ENCODE measurements at places on chromosomes 4 and X.

- DNase-seq = no peak
Measured at GRCh38 chr4:149056615-149057014, 614.4 kb upstream of the NR3C2 start.

DNA sequence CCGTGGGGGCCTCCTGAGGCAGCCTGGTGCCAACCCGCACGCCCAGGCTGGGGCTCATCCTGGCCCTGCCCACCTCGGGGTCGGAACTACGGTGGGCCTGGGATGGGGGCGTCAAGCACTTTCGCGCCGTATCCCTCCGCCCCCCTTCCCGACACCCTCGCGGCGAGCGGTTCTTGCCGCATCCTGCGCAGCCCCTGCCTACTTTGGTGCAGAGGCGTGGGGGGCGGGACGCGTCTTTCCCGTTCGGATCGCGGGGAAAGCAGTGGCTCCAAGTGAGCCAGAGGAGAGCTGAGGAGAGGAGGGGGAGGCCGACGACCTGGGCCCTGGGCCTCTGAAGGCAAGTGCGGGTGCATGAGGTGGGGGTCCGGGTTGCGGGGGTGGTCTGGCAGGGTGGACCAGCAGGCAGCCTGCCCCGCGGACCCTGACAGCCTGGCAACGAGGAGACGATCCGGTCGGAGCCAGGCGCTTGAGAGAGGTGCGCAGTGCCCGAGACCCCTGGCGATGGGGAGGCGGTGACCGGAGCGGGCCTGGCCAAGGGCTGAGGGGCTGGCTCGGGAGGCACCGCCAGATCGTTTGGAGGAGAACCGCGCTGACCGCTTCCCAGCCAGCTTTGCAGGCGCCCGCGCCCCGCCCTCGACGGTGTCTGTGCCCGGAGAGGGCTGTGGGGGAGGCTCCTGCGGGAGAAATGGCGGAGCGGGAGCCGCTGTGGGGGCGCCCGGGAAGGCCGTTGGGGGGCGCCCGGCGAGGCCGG, at the start of gene GPRASP2:
GPRASP2 (plus strand) TSS at position 233 of the 751 bp plus-strand sequence. CDS start 2,422 bp downstream, outside the sequence.
- no peak for DNase-seq

DNA sequence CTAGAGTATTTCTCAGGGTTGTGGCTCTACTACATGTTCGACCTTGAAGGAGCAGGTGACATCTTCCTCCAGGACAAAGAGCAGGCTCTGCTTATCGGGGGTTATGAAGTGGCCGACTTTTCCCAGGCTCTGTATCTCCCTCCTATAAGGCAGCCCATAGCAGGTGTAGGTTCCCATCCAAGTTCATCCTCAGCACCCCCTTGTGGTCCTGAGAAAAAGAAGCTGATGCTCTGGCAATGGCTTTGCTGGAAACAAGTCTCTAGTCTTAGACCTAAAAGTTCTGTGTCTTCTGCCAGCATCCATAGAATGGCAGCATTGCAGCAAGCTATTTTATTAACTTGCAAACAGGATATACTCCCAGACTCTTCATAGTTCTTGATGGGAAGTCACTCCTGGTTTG, 836.6 kb upstream of the PRKX start:
- no peak for DNase-seq

DNA sequence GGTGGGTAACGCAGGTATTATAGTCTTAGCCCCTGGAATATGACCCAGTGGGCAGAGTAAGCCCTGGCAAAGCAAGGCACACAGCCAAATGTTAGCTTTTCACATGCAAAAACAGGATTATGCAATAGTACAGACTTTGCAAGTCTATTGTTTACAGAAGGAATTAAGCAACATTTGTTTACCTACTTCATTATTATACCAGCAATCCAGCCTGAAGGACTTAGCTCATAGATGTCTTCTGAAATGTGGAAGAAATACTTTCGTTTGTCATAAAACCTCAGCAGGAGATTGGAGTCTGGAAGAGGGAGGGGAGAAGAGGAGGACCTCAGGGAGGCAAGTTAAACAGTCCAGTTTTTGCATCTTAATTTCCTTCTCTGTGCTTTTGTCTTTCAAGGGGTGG, 226.7 kb upstream of the CENPE start:
- DNase-seq = no peak

DNA sequence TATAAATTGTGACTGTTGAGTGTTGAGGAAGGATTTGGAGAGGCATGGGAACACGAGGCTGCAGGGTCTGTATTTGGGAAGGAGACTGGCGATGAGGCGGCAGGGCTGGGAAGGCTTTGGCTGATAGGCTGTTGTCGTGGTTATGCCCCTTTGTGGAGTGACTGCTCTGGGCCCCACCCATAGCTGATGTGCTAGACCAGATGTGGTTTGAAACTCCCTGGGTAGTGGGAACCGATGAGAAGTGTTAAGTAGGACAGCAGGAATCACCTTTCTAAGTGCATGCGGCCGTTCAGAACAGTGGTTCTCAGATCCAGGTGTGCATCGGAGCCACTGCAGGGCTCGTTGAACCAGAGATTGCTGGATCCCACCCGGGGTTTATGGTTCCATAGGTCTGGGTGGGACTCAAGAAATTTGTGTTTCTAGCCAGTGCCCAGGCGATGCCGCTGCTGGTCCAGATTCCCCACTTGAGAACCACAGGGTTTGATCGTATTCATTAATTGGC, 42.3 kb downstream of the TBC1D14 start:
- DNase-seq = no peak

- no peak for DNase-seq
Measured at GRCh38 chrX:39283239-39283638, 482.0 kb downstream of the MID1IP1 start.

DNA sequence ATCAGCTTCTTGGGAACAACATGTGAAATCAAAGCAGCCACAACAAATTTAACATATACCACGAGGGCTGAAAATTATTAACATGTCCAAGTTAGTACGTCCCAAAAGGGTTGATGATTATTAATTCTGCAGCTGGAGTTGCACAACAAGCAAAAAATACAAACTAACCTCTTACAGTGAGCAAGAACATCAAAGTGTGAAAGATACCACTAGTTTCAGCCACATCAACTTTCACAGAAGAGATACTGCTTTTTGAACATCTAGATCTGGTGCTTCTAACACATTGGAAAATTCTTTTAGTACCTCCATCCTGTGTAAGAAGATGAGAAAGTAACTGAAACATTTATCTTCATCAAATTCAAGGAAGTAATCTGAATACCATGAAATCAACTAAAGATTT, 334.1 kb downstream of the PCDH7 start:
- no peak for DNase-seq

DNA sequence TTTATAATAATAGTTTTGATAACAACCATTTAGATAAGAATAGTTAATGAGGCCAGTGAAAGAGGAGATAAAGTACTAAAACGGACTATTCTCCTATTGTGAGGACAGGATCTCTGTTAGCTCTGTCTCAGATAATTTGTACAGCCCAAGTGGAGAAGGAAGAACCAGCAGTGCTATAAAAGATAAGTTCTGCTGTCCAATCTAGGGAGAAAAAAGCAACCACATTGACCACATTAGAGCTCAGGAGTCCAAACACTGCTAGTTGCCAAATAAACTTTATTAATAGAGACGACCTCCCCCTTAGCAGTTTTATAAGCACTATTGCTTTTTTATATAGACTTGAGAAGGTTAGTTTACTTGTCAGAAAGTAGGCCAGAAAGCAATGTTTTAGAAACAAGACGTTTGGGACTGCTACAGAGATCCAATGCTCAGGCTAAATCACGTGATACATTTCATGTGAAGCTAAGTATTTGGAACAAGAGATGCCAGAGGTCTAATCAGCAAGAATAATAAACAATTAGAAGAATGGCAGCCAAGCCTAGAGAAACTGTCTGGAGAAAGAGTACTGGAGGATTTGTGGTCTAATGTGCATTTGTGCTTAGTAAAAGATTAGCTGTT, 15.9 kb downstream of the IL15 start:
- no peak for DNase-seq

GRCh38 chr4:56626420-56626819, 54.7 kb downstream of the HOPX start:
- no peak for DNase-seq

- DNase-seq = no peak
Measured at GRCh38 chr4:1602655-1603412, 81.3 kb downstream of the FAM53A start.

DNA sequence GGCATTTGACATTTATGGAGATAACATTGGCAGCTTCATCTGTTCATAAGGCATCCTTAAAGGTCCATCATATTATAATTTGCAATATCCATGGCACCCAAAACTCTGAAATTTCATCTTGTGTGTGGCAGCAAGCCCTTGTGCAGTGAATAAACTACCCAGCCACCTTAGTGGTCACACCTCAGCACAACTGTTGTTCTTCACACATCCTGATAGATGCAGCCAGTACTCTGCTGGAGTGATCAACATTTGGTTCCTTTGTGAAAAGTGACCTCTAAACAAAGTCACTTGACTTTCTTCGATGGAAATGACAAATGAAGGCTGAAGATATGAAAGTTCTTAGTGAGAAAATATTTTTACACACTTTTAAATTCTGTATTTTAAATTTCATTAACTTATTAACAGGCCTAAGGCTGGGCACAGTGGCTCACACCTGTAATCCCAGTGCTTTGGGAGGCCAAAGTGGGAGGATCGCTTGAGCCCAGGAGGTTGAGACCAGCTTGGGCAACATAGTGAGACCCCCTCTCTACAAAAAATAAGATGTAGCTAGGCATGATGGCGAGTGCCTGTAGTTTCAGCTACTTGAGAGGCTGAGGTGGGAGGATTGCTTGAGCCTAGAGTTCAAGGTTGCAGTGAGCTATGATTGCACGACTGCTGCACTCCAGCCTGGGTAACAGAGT, 161.4 kb downstream of the SPRY1 start:
- DNase-seq = no peak

DNA sequence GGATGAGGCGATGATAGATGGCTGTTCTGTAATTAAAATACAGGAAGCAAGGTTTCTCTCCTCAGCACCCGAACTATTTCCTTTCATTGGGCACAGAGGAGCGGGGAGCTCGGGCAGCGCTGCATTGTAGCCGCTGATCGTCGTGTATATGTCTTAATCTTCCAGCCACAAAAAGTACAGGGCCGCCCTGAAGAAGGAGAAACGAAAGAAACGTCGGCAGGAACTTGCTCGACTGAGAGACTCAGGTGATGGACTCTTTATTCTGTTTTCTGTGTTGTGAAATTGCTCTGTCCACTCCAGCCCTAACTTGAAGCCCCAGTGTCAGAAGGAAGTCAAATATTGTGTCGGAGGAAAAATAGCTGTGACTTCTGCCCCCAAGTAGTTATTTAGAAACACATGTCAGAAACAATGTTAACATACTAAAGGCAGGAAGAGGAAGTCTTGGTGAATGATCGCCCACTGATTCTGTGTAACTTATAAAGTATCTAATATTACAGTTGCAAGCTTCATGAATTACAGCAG, 546 bp downstream of the ZRSR2 start:
- no peak for DNase-seq

DNA sequence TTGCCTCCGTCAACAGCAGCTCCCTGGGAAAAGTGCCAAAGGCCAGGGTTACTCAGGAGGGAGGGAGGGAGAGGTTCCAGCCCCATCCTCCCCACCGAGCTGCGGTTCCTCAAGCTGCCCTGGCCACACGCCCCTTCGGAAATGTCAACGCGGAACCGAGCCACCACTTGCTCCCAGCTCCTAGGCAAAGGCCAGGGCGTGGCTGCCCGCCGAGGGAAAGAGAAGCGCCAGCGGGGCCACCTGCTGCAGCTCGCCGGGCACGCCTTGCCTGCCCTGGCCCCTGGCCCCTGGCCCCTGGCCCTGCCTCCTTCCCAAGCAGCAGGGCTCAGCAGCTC, 15.3 kb downstream of the SLC6A8 start:
- no peak for DNase-seq

DNA sequence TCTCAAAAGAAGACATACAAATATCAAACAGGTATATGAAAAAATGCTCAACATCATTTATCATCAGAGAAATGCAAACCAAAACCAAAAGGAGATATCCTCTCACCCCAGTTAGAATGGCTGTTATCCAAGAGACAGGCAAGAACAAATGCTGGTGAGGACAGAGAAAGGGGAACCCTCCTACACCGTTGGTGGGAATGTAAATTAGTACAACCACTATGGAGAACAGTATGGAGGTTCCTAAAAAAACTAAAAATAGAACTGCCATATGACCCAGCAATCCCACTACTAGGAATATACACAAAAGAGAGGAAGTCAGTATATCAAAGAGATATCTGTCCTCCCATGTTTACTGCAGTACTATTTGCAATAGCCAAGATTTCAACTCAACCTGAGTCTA, 83.5 kb downstream of the CDS1 start:
- no peak for DNase-seq

DNA sequence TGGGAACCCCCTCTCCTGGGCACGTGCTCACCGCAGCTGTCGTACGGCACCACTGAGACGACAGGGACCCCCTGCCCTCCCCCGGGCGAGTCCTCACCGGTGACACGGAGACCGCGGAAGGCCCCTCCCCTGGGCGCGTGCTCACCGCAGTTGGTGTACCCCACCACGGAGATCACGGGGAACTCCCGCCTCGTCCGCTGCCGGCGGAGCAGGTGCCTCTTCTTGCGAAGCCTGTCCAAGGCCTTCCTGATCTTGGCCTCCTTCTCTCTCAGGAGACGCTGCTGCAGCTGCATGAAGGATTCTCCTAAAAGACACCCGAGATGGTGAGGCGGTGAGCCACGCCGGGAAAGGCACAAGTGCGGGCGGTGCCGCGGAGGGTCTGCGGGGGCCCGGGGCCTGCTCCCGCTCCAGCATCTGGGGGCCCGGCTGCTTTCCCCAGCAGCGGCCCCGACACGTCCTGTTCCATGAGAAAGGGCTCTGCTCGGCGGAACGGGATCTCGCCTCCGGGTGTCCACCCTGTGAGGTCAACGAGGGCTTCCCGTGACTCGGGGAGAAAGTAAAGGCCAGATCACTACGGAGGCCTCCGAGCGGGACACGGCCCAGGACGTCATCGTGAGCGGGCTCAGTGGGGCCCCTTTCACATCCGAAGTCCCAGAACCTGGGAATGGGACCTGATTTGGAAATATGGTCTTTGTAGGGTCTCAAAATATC, 5.8 kb downstream of the GTPBP6 start:
- no peak for DNase-seq

GRCh38 chr4:55363691-55364351, 17.8 kb downstream of the SRD5A3 start:
- DNase-seq = no peak

DNA sequence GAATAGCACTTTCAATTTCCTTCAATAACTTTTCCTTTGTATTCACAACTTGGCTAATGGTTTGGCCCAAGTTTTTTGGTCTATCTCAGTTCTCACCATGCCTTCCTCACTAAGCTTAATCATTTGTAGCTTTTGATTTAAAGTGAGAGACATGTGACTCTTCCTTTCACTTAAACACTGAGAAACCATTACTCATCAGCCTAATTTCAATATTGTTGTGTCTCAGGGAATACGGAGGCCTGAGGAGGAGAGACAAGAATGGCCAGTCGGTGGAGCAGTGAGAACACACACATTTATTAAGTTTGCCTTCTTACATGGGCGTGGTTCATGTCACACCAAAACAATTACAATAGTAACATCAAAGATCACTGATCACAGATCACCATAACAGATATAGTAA, 56.7 kb downstream of the TSPAN5 start:
- no peak for DNase-seq

GRCh38 chr4:139367421-139368090, 65.3 kb upstream of the NDUFC1 start:
- no peak for DNase-seq

- DNase-seq = no peak
Measured at GRCh38 chrX:68991691-68992345, 163.0 kb downstream of the EFNB1 start.

All from stimulated activated CD8-positive, alpha-beta memory T cell treated with anti-CD3 and anti-CD28 coated beads, Interleukin-12 subunit alpha, Interleukin-12 subunit beta, amount 100 ng/mL, for 1 hour (primary cell).